ENCODE measurements at places on chromosomes 5 and 9. TPM values are rescaled to one million over a fixed set of nuclear protein-coding genes. Genes with fewer than 3 reads are reported as not detected.

The QSOX2 gene
- total RNA-seq, result 11.4 TPM

The BBLN gene
- total RNA-seq, result 95.0 TPM

The PCDHB3 gene
- total RNA-seq, result 2.5 TPM

The IFNA21 gene
- not detected for total RNA-seq

The MLANA gene
- total RNA-seq, result not detected

The ZNF367 gene
- 2.3 TPM for total RNA-seq

DNA sequence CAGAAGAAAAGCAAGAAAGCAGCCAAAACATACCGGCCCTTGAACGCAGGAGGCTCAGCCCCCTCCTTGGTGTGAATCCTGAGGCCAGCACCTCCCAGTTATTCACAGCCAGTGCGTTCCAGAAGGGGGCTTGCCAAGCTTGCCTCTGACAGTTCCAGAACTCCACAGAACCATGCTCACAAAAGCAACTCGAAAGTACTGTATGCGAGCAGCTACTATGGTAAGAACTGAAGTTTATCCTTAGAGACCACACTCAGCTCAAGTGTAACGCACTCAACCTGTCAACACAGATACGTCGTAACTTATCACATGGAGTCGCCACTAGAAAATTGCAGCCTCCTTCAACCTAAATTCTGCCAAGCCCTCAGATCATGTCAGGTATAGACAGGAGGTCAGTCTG is 1.4 kb downstream of the UBAC1 start:
- DNase-seq, result no peak

DNA sequence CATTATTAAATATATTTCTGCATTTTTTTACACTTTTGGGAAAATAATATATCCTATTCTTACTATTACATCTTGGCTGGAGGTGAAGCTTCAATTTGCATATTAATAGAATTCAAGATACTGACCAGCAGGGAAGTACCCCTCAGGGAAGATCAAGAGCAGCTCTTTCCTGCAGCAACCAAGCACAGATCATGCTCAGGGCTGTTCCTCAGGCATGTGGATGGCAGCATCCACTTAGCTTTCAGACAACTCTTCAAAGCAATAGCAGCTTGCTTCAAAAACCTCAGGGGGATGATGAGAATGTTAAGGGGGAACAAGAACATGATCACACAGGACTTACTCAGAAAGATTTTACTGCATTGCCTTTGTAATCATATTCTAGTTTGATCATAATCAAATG is 731.8 kb downstream of the SEMA5A start:
- no peak for DNase-seq

DNA sequence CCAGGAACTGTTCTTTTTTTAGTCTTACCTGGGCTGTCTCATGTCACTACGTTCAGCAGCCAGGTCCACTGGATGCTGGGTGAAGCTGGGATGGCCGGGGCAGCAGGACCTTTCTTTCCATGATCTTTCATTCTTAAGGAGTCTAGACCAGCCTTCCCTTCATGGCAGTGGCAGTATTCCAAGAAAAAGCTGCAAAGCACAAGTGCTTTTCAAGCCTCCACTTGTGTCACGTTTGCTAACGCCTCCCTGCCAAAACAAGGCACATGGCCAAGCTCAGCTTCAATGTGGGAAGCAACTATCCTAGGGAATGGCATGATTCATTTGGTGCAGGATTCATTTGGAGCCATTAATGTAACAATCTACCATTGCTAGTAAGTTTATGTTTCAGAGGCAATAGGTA is 94.8 kb downstream of the RCL1 start:
- no peak for DNase-seq

DNA sequence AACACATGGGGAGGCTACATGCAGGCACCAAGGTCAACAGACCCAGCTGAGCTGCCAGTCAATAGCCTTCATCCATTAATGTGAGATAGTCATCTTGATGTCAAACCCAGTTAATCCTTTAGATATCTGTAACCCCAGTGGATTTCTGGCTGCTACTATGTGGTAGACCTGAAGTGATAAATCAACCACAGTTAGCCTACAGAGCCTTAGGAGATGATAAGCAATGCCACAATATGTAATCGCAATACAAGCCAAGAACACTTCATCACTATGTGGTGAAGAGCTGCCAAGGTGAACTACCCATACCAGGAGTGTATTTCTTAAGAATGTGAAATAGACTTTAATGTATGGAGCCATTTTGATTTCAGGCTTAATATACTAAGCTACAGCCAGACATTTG is 1175.5 kb downstream of the DTWD2 start:
- DNase-seq, result no peak

GRCh38 chr5:77864997-77865396 is 88.9 kb upstream of the TBCA start:
- no peak for DNase-seq

DNA sequence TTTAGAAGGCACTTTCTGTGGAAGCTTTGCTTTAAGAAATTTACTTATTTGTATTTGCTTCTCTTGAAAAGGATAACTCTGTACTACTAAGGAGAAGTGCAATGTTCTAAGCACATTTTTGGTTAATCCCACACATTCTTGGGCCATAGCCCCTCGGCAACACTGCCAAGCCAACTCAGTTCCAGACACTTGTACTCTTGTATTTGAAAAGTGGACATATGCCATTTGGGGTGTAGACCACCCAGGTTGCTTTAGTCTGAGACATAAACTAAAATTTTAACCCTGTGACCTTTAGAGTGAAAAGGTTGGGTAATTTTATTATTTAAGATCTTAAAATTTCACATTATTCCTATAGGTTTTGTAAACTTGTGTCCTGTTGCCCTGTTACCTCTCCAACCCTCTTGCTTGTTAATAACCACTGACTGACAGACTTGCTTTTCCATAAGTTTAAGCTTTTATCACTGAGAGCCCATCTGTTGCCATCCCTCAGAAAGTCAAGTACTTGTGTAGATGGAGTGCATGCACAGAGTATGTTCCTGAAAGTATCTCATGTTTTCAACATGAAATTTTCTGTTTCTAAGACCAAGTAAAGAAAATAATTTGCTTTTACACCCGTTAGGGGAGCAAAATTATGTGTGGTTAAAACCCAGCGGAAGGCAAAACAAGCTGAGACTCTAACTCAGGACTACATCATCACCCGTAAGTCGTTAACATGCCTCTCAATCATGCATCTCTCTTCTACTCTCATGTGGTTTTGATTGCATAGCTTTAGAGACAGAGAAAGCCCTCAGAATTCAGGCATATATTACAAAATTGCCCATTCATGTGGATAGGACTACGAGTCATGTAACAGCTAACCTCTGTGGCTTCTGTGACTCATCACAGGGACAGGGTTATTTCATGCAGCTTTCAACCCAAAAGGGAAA is 117.3 kb downstream of the GDNF start:
- DNase-seq, result no peak

DNA sequence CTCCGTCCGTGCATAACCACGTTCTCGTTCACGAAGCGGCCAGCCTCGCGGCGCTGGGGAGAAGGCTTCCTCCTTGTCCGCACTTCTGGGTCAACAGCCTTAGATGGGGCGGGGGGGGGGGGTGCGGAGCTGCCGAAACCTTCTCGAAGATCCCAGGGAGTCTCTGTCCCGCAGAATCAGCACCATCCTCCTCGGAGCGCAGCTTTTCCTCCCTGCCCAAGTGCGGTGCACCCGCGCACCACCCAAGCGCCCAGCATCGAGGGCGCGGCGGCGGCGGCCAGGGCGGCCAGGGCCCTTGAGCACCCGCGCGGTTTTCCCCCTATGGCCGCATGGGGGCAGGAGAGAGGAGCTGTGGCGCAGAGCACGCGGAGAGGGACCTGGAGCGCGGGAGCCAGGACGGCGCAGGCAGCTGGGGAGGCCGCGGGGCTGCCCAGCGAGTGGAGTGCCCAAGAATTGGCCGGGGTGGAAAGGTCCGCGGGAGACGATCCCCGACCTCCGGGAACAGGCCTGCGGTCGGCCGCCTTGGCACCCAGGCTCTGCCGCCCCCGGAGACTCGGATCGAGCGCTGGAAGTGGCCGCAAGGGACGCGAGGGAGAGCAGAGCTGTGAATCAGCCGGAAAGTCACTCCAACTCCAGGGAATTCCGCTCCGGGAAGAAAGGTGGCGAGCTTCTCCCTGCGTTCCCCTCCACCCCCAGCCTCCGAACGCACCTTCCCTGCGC is 43.1 kb downstream of the TMEM174 start:
- peak; percentile 70 for DNase-seq

- no peak for DNase-seq
Observed at GRCh38 chr5:139760066-139761056, 35.2 kb upstream of the PSD2 start.

DNA sequence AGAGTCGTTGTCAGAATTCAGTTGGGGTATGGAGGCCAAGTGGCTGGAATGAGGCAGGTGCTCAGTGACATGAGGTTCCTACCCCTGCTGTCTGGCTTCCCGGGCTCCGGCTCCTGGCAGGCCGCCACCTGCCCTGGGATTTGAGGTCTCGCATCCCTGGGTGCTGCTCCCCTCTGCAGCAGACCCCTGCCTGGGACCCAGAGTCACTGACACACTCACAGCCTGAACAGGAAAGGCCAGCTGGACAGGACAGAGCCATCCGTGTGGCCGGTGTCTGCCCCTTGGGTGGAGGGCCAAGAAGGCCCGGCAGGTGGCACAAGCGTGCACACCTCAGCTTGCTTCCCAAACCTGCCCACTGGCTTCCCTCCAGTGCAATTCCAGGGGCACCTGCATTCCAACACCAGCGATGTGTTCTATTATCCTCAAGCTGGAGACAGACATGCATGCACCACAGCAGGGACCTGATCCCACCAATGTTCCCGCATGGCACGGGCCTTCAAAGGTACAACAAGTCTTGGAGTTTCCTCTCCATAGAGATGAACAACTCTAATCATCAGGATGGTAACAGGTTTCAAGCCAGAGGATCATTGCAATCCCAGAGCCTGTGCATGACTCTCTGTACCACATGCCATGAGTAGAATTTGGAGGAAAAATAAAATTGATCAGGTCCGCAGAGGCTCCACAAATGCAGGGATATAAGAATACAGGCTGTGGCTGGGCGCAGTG is 45.6 kb upstream of the RNF130 start:
- peak; percentile 27 for DNase-seq

DNA sequence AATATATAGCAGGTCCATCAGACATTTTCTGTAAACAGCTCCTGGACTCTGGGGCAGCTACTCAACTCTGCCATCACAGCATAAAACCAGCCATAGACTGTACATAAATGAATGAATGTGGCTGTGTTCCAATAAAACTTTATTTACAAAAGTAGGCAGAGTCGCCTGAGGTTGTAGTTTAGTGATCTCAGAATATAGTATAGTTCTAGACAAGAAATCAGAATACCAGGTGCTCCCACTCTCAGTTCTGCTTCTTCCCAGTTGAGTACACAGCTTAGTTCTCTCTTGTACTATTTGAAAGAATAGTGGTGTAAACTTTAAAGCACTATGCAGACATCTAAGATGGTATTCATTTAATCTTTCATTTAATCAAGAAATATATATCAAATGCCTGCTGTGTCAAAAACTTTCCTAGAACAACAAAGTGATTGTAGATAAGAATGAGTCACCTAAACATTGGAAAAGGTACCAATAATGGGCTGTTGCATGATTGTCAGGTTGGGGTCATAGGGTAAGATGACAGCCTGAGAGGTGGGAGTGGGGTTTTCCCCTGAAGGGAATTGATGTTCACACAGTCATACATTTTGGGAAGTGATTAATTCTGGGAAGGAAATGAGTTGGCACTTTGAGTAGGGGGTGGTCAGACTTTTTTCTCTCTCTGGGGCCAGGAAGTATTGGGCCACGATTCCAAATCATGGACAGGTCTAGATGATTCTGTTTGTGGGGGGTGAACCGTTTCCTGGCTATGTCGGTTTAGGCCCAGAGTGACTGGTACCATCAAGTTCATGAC is 37.0 kb downstream of the TNFSF8 start:
- DNase-seq, result no peak

GRCh38 chr9:100357501-100357900 is 4.8 kb upstream of the TEX10 start:
- no peak for DNase-seq

- no peak for DNase-seq
Observed at GRCh38 chr9:6428940-6429889, 16.2 kb downstream of the UHRF2 start.

DNA sequence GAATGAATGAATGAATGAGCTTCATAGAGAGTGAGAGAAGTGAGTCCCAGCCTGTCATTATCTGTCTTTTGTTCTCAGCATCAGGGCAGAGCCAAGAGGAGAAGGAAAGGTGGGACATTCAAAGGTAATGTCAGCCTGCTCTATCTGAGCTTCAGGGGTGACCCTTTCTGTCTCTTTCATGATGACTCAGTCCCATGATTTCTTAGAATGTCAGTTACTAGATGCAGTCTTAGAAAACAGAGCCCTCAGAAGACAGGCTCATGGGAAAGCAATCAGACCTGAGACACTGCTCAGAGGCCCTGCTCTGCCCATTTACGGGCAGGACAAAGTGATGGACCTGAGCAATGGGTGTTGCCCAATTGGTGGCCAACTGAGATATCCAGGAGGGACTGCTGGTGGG is 1.1 kb downstream of the SPATA31D1 start:
- DNase-seq, result no peak

DNA sequence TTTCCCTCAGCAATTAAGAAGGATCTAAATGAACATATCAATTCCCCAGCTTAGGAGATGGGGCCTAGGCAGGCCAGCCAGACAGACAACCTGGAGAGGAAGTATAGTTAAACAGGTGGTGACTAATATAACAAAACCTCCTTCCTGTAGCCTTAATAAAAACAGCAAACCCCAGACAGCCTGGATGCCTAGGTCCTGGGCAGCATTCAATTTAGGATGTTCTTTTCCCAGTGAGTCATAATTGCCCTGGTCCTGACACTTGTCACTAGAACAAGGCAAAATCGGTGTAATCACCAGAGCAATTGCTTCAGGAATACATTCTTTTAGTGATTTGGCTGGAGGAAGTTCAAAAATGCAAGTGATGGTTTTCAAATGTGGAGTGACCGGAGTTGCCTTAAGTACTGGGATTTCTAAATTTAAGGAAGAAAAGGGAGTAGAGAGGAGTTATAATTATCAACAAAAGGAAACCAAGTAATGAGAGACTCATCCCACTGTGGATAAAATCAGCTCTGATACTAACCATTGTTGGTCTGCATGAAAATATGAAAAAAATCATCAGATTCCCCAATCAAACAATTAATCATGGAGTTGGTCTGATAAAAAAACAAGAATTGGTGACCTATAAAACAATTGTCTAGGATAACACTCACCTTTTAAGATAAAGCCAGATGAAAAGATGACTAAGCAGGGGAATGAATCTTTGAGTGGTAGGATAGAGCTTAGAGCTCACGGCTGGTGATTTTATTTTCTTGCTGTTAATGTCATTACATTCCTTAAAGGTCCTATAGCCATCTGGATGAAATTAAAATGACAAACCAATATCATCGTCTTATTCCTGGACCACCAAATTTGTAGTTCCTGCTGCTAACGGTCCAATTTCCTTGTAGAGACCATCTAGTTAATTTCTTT is 39.0 kb upstream of the TARS1 start:
- no peak for DNase-seq

Measured in ovary (tissue), 10 donors.